Thyroid gland (tissue), 4 donors: ENCODE measurements at places on chromosomes 11 and 22.
A peak's percentile ranks its signal among the peaks of the same experiment; 100 is the strongest.

- DNase-seq, result no peak
- no peaks in the 10 kb centered on the region for H3K27me3 ChIP-seq
Observed at GRCh38 chr22:16789860-16790493, 35.2 kb downstream of the XKR3 start.

DNA sequence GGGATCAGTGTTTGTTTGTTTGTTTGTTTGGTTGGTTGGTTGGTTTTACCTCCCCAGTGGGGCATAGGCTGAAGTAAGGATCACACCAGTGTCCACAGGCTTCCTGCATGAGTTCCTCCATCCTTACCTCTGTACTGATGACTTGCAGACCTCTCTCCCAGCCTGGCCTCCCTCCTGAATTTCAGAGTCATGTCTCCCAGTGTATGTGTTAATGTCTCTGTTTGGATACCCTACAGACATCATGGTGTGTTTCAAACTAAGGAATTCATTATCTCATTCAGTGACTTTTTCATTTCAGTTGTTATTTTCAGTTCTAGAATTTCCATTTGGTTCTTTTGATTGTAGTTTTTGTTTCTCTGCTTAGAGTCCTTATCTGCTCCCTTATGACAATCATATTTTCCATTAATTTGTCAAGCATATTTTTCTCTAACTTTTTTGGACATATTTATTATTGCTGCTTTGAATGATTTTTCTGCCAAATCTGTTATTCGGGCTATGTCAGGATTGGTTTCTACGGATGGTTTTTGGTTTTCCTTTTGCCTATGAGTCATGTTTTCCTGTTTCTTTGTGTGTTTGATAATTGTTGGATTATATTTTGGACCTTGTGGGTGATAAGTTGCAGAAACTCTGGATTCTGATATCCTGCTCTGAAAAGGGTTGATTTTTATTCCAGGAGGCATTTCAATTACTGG lies 23.6 kb downstream of the MYEOV start:
- no peaks in the 10 kb centered on the region for H3K4me1 ChIP-seq
- H3K27ac ChIP-seq, result no peak overlapping the region
- no peaks in the 10 kb centered on the region for H3K36me3 ChIP-seq
- DNase-seq, result no peak

DNA sequence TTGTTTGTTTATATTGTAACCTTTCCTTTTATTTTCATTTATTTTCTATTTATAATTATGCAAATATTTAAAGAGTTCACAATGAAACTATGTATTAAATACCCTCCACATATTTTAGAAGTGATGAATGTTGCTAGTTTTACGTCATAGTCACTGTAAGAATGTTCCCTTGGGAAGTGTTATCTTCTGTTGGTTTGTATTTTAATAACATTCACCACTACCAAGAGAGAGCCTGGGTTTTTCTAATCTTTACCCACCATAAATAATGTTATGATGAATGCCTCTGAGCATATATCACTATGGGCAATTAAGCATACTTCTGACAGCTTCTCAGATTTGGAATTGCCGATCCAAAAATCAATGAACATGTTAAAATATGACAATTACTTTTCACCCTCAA lies 80.7 kb downstream of the GGT1 start:
- H3K4me1 ChIP-seq, result no peaks in the 10 kb centered on the region
- H3K27ac ChIP-seq, result no peak overlapping the region
- no peaks in the 10 kb centered on the region for H3K27me3 ChIP-seq
- DNase-seq, result no peak
- no peaks in the 10 kb centered on the region for H3K36me3 ChIP-seq

GRCh38 chr11:14380947-14381561 lies 22.1 kb upstream of the RRAS2 start:
- peak; percentile 88 for DNase-seq
- no peaks in the 10 kb centered on the region for H3K27me3 ChIP-seq
- no peaks in the 10 kb centered on the region for H3K4me1 ChIP-seq
- H3K36me3 ChIP-seq, result no peaks in the 10 kb centered on the region
- H3K4me3 ChIP-seq, result peak overlapping the region; percentile 40

DNA sequence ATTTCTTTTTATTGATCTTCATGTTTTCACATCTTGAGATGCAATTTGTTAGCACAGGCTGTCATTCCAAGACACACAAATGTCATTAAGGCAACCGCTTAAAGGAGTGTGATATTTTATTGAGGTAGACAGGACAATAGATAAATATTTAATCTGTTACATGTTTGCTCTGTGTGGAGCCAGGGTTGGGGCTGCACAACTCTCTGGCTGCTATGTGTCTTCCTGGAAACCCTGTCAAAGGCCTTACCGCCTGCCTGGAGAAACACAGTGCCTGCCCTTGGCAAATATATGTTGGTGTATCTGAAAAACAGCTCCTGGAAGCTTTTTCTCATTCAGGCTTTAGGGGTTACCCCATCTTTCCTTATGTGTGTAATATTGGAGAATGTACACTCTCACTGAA lies 139.7 kb upstream of the TEAD1 start:
- H3K27me3 ChIP-seq, result no peaks in the 10 kb centered on the region
- no peak overlapping the region for H3K4me3 ChIP-seq
- no peaks in the 10 kb centered on the region for H3K36me3 ChIP-seq
- H3K27ac ChIP-seq, result no peak overlapping the region

GRCh38 chr22:47990481-47990880 lies 1228.0 kb downstream of the TBC1D22A start:
- H3K27me3 ChIP-seq, result no peaks in the 10 kb centered on the region
- H3K4me1 ChIP-seq, result no peaks in the 10 kb centered on the region
- no peak for DNase-seq
- H3K36me3 ChIP-seq, result no peaks in the 10 kb centered on the region

- no peak for DNase-seq
- no peak overlapping the region for H3K27ac ChIP-seq
Observed at GRCh38 chr11:129314371-129314770, 61.3 kb upstream of the BARX2 start.

DNA sequence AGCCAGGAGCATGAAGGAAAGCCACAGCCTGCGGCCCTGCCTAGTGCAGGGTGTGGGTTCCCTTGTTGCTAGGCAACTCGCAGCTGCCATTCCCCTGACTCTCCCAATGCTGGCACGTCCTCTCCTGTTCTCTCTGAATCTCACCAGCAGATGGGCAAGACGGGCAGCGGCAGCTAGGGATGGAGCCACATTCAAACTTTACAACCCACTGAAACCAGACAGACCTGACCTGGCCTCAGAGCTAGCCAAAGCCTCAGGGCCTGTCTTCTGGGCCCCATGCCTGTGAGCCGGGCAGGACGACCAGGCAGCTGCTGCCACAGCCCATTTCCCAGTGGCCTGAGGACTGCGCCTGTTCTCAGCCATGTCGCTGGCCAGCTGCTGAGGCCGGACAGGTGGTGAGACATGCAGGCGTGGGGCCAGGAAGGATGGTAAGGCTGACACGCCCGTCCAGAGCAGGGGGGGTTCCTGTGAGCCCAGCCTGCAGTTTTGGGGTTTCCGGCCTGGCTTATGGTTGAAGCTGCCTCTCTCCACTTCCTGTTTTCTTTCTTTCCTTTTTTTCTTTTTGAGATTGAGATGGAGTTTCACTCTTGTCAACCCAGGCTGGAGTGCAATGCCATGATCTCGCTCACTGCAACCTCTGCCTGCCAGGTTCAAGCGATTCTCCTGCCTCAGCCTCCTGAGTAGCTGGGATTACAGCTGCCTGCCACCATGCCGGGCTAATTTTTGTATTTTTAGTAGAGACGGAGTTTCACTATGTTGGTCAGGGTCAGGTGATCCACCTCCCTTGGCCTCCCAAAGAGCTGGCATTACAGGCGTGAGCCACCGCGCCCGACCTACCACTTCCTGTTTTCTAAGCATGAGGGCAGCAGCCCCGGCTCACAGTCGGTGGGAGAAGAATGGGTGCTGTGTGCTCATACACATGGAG lies 4.1 kb downstream of the SUN2 start:
- H3K4me1 ChIP-seq, result peaks cover 33% of the 10 kb centered on the region
- no peaks in the 10 kb centered on the region for H3K27me3 ChIP-seq
- H3K27ac ChIP-seq, result peak overlapping the region; percentile 40
- peak; percentile 36 for DNase-seq

GRCh38 chr11:121340032-121340580 lies 47.5 kb downstream of the SC5D start:
- H3K4me3 ChIP-seq, result no peak overlapping the region
- no peak for DNase-seq
- H3K27me3 ChIP-seq, result no peaks in the 10 kb centered on the region
- no peaks in the 10 kb centered on the region for H3K36me3 ChIP-seq
- H3K4me1 ChIP-seq, result no peaks in the 10 kb centered on the region
